Endothelial cell of umbilical vein (primary cell): ENCODE measurements at places on chromosomes 6 and 20.

- DNase-seq, result no peak
Observed at GRCh38 chr6:36402481-36402880, 15.0 kb upstream of the ETV7 start.

GRCh38 chr6:56944661-56945060, 10.2 kb upstream of the BEND6 start:
- DNase-seq, result peak; percentile 34

- DNase-seq, result no peak
Observed at GRCh38 chr20:50298554-50299324, 108.1 kb downstream of the CEBPB start.

DNA sequence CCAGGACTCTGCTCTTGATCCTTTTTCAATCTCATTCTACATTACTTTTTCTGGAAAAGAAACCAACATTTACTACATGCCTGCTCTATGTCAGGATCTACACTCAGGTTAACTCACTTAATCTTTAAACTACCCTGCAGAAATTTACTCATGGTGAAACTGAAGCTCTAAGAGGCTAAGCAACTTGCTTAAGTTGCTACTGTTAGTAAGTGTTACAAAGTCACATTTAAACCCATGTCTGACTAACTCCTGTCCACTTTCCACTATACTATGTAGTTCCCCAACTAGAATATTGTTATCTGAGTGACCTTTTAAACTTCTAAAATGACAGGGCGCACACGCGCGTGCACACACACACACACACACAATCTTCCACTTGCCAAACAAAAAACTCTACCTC, 5.0 kb downstream of the CEP162 start:
- DNase-seq, result no peak

DNA sequence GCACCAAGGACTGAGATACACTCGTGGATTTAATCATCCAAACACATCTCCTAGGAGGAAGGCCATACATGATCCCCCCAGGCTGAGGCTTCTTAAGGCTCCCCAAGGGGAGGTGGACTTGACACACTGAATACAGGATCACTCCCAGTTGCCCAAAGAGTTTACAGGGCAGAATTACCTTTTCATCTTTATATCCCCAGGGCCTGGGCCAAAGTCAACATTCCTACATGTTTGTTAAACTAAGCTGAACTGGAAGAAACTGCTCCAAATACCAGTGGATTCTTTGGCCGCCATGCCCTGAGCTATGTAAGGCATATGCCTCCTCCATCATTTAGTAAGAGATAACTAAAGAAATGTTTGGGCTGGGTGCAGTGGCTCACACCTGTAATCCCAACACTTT, 22.2 kb upstream of the SERPINB1 start:
- DNase-seq, result no peak

- no peak for DNase-seq
Observed at GRCh38 chr6:14770572-14770971, 475.3 kb upstream of the JARID2 start.

DNA sequence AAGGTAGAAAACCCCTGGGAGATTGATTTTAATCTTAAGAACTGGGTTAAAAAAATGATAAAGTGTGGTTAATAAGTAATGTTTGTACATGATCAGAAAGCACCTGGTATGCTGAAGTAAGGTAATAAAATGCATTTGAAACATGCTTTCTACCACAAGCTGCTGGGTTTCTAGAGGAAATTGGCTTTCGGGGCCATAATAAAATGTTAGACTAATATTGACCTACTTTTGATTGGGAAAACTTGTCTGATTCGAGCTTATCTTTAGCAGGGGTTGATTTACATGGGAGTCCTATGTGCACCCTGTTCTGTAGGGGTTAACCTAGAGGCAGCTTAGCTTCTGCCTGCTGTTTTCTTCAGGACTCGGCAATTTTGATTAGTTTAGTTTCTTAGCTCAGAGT, 50.5 kb downstream of the CRYBG1 start:
- DNase-seq, result no peak

- DNase-seq, result no peak
Observed at GRCh38 chr20:1835186-1836035, 59.8 kb upstream of the SIRPA start.

DNA sequence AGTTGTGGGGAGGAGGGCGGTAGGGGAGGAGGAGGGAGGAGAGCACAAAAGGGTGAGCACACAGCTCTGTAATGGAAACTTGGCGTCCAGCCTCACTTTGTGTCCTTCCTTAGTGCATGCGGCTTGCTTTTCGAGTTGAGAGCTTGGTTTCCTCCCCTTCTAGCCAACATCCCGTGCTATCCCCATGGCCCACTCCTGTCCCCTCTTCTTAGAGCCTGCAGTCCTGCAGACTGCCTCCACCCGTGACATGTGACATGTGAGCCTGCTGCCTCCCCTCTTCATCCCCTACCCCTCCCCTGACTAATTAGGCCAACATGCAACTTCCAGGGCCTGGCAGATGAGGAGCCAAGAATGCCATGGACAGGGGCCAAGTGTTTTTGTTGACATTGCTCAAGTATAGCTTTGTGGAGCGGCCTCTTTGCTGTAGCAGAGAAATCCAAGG, 63.2 kb downstream of the SLC24A3 start:
- DNase-seq, result no peak

DNA sequence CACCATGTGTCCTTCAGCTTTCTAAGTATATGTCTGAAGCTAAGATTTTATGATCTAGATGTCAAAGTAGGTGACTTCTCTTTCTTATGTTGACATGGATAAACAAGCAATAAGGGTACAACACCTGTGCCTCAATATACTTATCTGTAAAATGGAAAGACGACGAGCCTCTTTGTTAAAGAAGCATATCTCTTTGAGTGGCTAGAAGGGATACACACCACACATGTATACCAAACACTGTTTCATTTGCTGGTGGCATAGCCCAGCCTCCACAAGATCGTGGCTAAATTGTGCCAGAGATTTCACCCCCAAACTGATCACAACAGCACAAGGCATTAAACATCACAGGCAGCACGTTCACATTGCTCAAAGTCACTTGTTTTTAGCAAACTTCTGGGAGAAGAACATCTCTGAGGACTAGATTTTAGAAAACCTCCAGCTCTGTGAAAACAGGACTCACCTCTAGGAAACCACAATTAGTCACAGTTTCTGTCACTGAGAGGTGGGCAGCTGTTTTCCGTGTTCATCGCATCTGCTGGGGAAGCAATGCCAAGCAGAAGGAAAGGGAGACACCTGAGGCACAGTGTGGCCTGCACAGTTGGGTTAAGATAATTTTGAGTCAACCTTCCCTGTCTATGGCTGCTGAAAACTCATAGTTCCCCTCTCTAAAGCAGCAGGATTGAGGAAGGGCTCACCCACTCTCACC, 263.0 kb upstream of the PLCB4 start:
- no peak for DNase-seq

DNA sequence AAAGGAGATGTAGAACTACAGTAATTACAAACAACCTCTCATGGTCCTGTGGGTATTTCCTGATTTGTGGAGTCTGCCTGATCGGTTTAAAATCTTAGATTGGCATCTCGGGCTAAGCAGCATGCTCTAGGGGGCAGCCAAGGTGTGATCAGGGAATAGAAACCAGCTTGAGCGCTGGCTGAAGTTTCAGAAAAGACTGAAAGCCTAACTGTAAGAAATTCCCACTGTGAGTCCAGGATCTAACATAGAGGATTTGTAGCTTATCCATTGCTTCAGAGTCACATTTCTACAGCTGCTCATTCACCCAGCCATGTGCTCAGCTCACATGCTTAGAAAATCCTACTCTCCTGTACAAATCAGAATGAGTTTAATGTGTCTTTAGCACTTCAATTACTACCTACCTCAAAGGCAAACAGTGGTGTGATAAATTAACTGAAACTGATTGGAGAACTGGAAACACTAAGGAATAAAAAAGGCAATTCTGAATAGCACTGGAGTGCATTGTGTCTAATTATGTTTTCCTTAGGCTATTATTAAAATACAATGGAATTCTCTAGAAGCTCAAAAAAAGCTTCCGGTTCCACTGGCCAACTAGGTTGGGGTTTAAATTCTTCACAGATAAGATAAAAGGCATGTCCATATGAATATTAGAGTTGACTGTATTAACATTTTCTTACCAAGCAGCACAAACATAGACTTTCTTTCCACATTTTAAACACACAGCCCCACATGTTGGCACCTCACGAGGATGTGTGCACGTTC, 73.8 kb upstream of the MPC1 start:
- DNase-seq, result peak; percentile 68

- no peak for DNase-seq
Observed at GRCh38 chr6:112310439-112311125, 36.5 kb upstream of the RFPL4B start.

DNA sequence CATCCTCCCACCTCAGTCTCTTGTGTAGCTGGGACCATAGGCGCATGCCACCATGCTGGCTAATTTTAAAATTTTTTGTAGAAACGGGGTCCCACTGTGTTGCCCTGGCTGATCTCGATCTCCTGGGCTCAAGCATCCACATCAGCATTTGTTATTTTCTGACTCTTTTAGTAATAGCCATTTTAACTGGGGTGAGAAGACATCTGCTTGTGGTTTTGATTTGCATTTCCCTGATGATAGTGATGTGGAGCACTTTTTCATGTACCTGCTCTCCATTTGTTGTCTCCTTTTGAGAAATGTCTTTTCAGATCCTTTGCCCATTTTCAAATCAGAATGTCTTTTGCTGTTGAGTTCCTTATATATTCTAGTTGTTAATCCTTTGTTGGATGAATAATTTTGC, 22.2 kb upstream of the TULP4 start:
- DNase-seq, result no peak

- DNase-seq, result peak; percentile 94
Observed at GRCh38 chr6:32153564-32154513, at the start of gene PPT2. TSS of gene PPT2 (plus strand) at chr6:32154141. CDS start at chr6:32154595, 454 bp downstream.

DNA sequence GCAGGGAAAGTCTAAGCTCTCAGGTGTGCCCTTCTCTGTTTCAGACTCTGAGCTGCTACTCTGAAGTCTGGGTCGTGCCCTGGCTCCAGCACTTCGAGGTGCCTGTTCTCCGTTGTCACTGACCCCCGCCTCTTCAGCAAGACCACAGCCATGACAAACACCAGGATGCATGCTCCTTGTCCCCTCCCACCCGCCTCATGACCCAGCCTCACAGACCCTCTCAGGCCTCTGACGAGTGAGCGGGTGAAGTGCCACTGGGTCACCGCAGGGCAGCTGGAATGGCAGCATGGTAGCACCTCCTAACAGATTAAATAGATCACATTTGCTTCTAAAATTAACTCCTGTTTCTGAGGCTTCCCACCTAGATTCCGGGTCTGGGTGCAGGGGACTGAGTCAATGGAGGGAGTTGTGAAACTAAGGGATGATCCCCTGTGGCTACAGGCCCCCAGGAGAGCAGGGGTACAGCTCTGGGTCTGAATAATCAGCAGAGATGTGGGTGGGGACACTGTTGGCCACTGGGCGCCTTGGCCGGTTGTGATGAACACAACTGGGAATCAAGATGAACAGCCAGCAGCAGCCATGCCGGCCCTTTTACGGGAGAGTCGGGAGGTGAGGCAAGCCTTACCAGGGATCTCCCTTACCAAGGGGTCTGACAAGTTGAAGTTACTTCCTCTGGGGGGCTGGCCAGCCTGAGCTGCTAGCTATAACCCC, 10.7 kb downstream of the CST7 start:
- DNase-seq, result no peak

- no peak for DNase-seq
Observed at GRCh38 chr6:34005901-34006531, 139.9 kb downstream of the GRM4 start.

DNA sequence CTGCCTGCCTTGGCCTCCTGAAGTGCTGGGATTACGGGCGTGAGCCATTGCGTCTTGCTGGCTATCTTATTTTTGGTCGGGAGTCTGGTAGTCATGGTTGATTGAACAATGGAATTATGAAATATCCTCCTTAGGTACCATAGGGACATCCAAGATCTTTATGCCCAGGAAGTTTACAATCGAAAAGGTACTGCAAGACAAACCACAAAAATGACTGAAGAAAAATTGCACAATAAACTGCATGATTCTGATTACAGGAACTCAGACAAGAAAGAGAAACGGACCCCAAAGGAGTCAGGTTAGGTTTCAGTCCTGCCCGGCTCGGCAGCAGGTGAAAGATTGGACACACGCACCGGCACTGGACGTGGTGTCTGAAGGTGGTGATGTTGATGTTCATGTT, 5.3 kb downstream of the SLC26A8 start:
- DNase-seq, result no peak

GRCh38 chr6:162217058-162217457, 510.5 kb downstream of the PRKN start:
- no peak for DNase-seq

GRCh38 chr6:149809798-149810197, 54.4 kb downstream of the LRP11 start:
- DNase-seq, result no peak

DNA sequence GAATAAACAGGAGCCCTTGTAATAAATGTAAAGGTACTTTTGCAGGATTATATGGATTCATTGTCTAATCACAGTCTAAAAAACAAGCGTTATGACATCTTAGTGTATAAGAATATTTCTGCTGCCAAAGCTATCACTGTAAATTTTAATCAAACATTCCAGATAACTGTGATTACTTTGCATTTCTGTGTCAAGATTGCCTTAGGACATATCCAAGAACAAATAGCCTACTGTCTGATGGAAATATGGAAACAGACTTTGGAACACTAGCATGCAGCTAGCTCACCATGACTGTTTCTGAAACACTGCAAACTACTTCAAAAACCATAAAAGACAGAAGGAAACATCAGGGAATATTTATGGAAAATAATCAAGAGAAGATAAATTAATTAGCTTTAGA, 248.7 kb upstream of the ASCC3 start:
- no peak for DNase-seq

DNA sequence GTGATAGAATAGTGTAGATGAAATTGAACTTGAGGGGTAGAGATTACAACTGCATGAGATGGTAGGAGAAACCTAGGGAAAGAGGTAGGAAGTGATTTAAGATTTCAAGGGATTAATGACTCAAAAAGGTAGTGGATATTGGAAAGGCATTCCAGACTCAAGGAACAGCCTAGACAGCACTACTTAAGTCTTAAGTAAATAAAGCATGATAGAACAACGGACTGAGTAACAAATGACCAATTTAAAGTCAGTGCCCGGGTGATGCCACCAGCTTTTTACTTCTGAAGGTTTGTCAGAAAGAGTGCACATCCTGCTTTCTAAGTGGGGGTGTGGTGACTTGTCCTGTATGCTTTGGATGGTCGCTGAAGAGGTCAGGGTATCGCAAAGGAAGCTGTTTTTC, 81.8 kb downstream of the PHACTR1 start:
- no peak for DNase-seq

- DNase-seq, result no peak
Observed at GRCh38 chr6:38508894-38509293, 130.8 kb downstream of the BTBD9 start.

GRCh38 chr6:27176523-27177484, 70.7 kb upstream of the PRSS16 start:
- peak; percentile 63 for DNase-seq

- peak; percentile 54 for DNase-seq
Observed at GRCh38 chr6:56671651-56672461, 29.2 kb upstream of the DST start.

GRCh38 chr20:33791959-33792597, 19.1 kb upstream of the CHMP4B start:
- DNase-seq, result peak; percentile 61

DNA sequence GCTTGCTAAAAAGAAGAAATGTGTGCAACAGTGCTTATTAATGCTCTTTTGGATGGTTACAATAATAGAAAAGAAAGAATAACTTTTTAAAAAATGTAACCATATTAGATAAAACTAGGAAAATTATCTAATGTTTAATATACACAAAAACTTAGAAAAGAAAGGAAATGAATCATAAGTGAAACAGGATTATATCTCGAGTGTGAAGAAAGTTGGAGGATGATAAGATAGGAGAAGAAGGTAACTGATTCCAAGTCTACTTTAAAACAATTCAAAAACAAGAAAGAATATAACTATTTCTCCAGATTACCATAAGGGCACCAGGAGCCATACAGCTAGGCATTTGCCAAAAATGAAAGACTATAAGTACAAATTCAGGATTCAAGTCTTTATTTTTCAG, 73.0 kb downstream of the PHIP start:
- peak; percentile 64 for DNase-seq
